Activated T-cell treated with anti-CD3 and anti-CD28 coated beads, Interleukin-2, amount 50 U/mL, for 24 hours (primary cell): ENCODE measurements at places on chromosomes 1 and 21.

DNA sequence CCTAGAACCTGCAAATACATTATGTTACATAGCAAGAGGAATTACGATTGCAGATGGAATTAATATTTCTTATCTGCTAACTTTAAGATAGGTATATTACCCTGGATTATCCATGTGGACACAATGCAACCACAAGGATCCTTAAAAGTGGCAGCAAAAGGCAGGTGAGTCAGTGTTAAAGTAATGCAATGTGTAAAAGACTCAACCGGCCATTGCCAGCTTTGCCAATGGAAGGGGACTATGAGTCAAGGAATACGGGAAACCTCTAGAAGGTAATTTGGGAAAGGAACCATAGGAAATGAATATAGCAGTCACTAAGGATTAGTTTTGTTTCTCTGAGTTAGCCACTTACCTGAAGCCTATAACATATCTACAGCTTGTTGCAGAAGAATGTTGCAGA is 692.1 kb upstream of the ZP4 start:
- DNase-seq, result no peak

GRCh38 chr1:52996653-52997052 is 65.4 kb upstream of the PODN start:
- DNase-seq, result no peak

GRCh38 chr1:248753708-248754280 is 1.8 kb downstream of the LYPD8 start:
- DNase-seq, result no peak

DNA sequence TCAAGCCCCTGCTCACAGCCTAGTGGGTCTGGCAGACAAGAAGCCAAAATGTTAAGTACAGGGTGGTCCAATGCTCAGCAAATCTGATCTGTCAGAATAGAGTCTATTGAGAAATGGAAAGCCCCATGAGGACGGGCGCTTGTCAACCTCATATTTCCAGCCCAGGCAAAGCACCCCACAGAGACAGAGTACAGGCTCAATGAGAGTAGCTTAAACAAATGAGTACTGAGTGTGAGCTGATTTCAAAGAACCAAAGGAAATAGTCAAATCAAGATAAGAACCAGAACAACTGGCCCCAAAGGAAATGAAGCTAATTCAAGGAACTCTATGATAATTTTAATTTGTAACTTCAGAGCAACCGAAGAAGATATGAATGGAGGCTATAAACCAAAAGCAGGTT is 44.6 kb upstream of the SLC30A1 start:
- no peak for DNase-seq

DNA sequence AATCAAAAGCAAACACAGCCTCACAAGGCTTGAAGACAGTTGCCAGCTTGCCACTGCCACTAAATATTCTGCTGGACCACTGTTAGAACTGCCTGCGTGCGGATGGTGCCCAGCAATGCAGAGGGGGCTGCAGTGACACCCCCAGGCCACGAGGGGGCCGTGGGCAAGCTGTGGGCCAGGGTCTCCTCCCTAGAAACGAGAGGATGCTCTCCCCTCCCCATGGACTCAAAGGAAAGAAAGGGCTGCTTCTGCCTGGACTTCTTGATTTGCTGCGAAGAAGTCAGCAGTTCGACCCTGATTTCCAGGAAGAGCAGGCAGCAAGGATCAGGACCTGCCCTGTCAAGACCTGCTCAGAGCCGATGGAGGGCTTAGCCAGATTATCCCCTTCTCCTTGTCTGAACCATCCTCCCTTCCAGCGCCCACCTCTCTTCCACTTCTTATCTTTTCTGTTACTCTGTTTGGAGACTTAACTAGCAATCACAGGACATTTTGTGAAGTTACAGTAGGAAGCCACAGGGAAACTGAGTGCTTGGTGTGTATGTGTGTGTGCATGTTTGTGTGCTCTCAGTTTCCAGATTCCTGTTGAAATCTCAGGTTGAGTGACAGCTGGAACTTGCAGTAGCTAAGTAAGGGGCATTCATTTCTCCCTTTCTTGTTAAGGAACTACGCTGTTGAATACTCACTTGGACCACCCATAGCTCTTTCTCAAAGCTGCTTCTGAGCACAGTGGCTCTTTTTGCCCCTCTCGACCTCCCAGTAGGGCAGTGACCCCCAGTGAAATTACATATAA is 2.7 kb downstream of the MAN1C1 start:
- peak; percentile 74 for DNase-seq

- no peak for DNase-seq
These were observed 46.4 kb upstream of the CR2 start for GRCh38 chr1:207407655-207408260.
